NCI-H1436 treated with DMSO at 0.1 percent for 48 hours (cell line): ENCODE measurements at places on chromosomes 16 and 17.

- no peak for DNase-seq
Measured at GRCh38 chr16:83830769-83831455, 23.1 kb downstream of the HSBP1 start.

- no peak for DNase-seq
Measured at GRCh38 chr16:12337871-12338655, 361.5 kb downstream of the SNX29 start.

DNA sequence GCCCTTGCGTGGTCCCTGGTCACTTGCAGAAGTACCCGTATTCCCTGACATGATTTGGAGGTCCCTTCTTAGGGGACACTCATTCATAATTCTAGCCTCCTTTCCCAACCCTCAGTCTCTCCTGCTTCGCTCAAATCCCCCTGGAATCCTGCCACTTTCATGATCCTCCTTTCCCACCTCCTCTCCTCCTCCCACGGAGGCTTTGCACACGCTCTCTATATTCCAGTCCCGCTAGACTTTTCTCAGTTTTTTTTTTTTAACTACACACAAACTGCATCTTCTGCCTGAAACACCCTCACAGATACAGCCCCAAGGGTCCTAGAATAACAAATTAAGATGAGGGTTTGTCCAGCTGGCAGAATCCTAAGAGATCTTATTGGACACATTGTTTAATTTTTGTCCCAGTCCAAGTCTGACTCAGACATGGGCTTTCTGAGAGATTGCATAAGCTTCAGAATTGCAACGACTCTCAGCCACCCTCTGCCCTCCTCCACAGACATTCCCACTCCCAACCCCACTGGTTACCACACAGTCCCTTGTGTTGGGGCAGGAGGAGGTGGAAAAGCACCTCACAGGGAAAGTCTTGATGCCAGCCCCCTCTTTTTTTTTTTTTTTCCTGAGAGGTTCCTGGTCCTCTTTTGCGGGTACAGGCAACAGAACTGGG lies 739.5 kb upstream of the EEF2KMT start:
- no peak for DNase-seq

GRCh38 chr17:5019475-5019956 lies 15.7 kb downstream of the SLC52A1 start:
- DNase-seq, result no peak

GRCh38 chr17:58521680-58522079 lies 7.2 kb upstream of the MTMR4 start:
- DNase-seq, result no peak

DNA sequence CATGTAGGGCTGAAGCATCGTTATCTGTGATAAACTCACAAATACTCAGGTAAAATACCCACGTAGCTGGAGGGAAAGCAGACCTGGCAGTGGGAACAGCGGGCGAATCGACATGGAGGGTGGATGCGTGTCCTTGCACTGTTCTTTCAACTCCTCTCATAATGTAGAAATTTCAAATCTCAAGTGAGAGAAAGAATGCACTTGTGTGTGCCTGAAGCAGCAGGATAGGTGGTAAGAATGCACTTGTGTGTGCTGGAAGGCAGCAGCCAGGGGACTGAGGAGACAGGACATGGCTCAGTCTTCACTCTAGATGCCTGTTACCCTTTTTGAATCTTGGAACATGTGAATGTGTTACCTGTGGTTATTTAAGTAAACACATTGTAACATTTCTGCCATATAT lies 10.4 kb downstream of the IFT140 start:
- DNase-seq, result no peak

DNA sequence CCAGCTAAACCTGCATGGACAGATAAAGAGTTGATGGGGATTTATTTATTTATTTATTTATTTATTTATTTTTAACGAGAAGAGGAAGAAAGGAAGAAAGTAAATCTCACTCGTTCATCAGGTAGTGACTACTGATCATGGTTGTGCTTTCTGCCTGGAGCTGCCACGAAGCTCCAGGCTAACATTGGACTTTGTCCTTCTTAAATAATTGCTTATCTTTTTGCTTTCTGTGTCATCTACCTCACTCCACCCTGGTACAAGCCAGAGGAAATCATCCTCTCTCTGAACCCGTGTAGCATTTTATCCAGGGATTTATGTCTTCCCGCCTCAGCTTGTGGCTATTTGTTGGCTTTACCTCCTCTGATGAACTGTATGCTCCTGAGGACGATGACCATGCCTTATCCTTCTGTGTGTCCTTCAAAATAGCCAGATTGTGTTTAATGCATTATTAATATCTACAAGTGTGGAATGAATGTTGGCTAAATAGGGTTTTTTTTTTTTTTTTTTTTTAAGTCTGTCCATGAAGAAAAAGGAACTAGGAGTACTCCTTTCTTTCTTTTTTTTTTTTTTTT lies 8.0 kb upstream of the SLC12A3 start:
- DNase-seq, result no peak

GRCh38 chr17:74042744-74043486 lies 160.6 kb upstream of the RPL38 start:
- DNase-seq, result no peak

- no peak for DNase-seq
Measured at GRCh38 chr17:79919862-79920720, 80.9 kb upstream of the CBX4 start.

DNA sequence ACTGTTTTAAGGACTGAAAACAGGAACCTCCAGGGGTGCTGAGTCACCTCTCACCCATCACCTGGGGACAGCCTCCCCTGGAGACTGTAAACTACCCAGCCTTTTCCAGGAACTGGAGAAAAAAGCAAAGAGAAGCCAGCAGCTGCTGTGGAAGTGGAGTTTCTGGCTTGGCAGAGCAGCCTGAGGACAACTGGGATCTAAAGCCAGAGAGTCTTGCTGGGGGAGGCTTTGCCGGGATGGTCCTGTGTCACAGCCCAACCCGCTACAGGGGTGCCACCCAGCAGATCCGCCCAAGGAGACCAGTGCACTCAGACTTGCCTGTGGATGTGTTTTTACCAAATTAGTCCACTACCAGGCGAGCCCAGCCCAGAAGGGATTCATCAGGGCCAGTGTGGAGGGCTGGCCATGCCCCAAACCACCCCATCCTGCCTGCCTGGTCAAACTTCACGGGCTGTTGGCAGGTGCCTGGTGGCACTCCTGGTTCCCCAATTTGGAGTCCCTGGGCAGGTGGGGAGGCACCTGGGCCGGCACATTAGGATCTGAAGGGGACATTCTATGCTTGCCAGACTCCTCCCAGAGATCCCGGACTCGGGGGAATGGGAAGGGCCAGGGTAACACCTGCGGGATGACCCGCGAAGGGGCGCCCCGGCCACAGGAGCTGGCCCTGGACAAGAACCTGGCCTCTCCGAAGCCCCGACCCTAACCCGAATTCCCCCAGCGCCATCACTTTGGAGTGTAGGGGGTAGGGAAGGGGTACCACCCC lies 771 bp downstream of the MSRB1 start:
- no peak for DNase-seq

DNA sequence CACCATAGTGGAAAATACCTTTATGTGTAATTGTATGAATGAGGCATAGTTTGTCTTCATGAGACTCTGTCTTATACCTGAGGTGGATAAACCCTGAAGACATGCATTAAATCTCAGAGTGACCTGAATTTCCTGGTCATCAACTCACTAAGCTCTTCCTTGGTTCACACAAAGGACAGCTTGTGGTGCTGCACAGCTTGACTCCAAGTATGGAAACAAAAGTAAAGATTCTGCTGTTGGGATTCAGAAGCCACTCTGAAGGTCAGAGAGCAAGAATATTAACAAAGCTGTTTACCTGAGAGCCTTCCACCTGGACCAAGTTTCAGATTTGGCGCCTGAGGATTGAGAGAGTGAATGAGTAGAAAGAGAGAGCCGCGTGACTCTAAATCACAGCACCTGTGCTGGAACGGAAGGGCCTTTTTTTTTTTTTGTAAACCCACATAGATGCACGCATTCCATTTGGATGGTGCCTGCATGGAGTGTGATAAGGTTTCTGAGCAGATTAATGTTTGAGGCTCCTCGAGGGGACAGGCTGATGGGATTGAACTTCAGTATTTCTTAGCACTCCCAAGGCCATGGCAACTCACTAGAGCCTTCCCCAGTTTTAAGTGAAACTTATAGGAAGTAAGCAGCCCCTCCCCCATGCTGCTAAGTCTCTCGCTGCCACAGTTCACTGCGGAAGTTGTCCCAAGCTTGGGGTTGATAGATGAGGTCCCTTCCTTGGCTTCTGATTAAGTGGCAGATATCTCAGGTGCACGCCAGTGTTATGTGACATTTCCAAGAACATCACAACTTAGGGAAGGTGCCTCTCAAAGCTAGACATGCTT lies 28.7 kb downstream of the CALB2 start:
- no peak for DNase-seq

DNA sequence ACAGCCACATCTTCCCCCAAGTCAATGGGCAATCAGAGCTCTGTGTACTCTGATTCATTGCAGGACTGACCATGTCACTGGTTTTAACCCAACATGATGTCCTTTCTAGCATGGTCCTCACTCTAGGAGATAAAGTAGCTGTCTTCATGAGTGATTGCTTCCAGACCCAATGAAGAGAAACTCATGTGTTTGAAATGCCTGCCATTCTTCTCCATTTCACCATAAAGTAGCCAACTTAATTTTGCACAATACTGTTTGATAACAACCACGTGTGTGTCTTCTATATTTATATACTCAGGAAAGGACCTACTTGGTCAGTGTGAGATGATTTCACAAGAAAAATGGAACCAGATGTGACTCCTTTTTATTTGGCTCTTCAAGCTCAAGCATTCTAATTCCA lies 172.5 kb downstream of the AXIN2 start:
- DNase-seq, result no peak

DNA sequence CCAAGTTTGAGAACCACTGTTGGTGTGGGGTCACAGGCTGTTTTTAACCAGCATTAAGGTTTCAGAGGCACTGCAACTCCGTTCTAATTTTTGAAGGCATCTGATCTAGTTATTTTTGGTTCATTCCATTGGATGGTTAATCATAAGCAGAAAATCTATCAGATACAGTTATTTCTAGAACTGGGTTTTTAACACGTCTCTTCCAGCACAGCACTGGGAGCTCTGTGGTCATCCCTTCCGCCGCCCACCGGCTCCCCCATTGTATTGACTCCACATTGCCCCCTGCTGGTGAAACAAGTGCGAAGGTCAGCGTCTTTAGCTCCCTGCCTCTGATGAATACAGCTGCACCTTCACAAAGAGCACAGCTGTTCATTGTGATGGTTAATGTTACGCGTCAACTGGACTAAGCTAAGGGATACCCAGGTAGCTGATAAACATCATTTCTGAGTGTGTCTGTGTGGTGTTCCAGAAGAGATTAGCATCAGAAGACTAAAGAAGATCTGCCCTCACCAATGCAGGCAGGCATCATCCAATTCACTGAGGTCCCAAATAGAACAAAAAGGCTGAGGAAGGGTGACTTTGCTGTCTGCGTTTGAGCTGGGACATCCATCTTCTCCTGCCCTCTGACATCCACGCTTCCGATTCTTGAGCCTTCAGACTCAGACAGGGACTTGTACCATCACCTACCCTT lies 8.5 kb downstream of the CCL18 start:
- no peak for DNase-seq

DNA sequence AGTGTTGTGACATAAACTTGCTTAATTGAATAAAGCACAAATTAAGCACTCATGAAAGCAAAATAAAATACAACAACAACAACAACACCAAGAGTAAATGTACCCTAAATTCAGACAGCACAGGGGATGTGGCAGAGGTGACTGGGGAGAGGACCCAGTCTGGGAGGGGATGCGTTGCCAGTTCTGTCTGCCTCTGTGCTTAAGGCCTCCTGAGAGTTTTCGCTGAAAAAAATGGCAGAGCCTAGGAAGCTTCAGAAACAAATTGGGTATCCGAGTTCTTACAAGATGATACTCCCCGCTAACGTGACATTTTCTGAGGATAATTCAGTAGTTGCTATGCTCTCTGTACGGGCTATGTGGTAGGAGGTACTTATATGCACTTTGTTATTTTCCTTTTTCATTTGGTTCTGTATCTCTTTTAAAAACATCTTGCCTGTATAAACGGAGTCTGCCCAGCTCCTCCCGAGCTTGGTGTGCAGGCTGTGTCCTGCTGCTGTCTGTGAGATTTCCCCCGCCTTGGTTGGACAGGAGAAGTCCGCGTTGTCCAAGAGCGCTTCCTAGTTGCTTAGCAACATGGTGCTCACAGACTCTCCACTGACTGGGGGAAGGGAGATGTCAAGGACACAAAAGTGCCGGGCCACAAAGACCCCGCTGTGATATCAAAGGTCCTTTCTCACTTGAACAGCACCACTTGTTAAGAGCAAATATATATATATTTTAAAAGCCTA lies 134.2 kb upstream of the CPHXL start:
- DNase-seq, result no peak

GRCh38 chr16:82601989-82602640 lies 24.7 kb upstream of the CDH13 start:
- DNase-seq, result no peak

DNA sequence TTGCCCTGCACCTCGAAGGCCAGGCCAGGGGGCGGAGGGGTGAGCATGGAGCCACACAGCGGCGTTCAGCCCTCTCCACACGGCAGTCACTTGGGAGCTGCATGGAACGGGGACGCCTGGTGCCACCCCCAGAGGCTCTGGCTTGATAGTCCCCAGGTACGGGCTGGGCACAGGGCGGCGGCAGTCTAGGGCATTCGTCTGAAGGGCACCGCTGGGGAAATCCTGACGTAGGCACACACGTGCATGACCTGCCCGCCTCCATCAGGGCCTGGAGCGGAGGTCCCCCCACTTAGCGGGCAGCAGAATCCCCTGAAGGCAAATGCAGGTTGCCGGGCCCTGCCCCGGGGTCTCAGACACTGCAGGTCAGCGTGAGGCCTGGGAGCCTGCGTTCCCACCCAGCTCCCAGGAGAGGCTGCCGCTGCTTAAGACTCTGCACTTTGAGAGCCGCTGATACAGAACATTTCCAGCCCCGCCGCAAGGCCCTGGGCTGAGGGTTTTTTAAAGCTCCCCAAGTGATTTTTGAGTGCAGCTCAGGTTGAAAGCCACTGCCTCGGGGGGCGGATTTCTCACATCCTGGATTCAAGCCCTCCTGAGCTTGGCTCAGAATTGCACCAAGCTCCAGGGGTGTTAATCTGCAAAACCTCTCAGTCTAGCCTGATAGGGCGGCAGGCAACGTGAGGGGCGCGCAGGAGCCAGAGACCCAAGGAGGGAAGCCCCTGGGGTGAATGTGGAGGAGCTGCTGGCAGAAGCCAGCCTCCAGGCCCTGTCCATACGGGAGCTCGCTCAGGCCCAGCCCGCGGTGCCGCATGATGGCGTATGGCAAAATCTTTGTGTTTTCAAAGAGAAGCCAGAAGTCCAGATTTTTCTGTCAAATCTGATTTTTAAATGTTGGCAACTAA lies 182.3 kb upstream of the GSE1 start:
- no peak for DNase-seq

DNA sequence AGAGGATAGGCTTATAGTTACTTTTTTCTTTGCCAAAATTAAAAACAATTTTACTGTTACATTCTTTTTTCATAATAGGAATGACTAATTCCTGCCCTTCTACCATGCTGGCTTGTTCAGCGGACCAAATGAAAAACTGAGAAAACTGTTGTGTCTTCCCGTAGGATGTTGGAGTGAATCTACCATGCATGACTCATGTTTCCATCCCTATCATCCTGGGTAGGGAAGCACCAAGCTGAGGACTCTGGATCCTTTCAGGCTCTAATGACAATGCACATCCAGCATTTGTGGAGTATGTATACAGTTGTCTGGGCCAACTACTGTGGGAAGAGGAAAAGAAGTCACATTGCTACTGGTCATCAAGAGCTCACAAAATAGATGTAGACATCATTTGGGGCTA lies 41.1 kb upstream of the DHX8 start:
- no peak for DNase-seq
